DMS53 (cell line): ENCODE measurements at places on chromosomes 2 and 18.

- DNase-seq: peak; percentile 45
These were observed 148.0 kb downstream of the SMAD7 start for GRCh38 chr18:48802543-48803290.

GRCh38 chr2:11131166-11131920 lies 23.9 kb upstream of the SLC66A3 start:
- DNase-seq: no peak

GRCh38 chr2:134458950-134459349 lies 205.1 kb downstream of the MGAT5 start:
- no peak for DNase-seq

- no peak for DNase-seq
These were observed 363.7 kb upstream of the FSIP2 start for GRCh38 chr2:185374878-185375277.

GRCh38 chr2:79446313-79446712 lies 66.5 kb upstream of the CTNNA2 start:
- no peak for DNase-seq

DNA sequence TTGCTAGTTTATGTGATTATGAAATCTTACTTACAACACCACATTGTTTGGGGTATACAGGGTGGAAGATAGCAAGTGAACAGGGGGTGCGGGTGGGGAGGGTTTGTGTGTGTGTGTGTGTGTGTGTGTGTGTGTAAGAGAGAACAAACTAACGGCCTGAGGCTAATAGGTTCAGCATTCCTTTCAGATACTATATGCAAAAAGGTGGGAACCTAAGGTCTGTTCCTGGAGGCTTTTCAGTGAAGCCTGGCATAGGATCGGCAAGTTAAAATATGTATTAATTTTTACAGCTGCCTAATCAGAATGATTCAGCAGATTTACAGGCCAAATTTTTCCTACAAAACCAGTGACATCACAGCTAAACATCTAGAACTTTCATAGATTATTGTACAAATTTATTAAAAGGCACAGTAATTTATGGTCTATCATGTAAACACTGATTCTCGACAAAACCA lies 7.6 kb upstream of the SPDYA start:
- DNase-seq: no peak

GRCh38 chr18:8426401-8426800 lies 182.8 kb upstream of the RAB12 start:
- DNase-seq: peak; percentile 46

DNA sequence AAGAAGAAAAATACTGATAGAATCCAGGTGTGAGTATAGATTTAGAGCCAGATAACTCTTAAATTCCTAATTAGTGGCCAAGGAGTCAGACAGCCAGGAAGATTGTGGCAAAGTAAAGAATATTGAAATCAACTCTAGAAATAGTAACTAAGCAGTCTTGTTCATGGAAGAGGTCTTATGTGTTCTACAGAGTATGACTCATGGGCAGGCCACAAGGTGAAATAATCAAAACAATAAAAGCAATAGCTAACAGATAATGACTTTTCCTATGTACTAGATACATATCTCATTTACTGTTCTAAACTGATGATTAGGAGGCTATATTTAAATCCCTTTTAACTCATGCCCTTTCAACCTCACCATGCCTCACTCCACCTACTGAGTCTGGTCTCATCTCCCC lies 227.4 kb upstream of the COL3A1 start:
- DNase-seq: no peak

DNA sequence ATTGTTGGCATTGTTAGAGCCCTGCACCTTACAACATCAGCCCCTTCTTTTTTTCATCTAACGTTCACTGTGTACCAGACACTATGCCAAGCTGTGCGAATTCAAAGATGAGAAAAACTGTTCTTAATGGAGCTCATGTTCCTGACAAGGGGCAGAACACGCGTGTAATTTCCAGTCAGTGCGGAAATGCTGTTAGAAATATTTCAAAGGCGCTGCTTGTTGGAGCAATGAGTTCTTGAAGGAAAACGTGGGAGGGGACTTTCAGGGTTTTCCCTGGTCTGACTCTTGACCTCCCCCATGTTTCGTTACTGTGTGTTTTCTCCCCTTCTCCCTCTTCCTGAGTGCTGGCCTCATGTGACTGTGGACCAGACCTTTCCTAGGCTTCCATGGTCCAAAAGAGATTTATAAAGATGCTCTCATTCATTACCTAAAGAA lies 1.5 kb downstream of the MTHFD2 start:
- DNase-seq: peak; percentile 28

GRCh38 chr2:131153529-131153928 lies 48.4 kb downstream of the PLEKHB2 start:
- DNase-seq: peak; percentile 1

DNA sequence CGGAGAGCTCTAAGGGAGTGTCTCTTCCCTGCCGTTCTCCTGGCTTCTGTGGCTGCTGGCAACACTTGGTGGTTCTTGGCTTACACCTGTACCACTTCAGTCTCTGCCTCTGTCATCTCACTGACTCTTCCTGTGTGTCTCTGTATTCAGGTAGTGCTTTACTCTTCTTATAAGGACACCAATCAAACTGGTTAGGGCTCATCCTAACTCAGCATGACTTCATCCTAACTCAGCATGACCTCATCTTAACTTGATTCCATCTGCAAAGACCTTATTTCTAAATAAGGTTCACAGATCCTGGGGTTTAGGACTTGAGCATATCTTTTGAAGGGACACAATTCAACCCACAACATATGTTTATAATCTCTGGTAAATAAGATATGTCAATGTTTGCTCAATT lies 51.6 kb upstream of the DSEL start:
- peak; percentile 85 for DNase-seq

GRCh38 chr2:2765839-2766495 lies 434.9 kb upstream of the MYT1L start:
- no peak for DNase-seq

DNA sequence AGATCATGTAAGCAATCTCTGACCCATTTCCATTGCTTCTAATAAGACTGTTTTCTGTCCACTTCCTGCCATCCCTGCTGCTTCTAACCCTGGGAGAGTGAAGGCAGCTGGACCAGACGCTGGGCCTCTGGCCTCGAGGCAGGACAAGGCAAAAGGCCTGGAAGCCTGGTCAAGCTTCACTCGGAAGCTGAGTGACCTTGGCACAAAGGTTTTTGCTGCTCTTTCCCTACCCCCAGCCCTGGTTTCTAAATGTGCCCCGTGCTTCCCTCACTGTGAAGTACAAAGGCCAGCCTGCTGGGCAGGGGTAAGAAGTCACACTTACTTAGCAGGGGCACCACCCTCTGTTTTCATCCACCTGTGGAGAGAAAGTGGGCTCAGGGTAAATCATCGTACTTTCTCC lies 195.0 kb downstream of the TNS1 start:
- DNase-seq: no peak

- no peak for DNase-seq
These were observed 318.7 kb downstream of the CYP26B1 start for GRCh38 chr2:71829008-71829407.

DNA sequence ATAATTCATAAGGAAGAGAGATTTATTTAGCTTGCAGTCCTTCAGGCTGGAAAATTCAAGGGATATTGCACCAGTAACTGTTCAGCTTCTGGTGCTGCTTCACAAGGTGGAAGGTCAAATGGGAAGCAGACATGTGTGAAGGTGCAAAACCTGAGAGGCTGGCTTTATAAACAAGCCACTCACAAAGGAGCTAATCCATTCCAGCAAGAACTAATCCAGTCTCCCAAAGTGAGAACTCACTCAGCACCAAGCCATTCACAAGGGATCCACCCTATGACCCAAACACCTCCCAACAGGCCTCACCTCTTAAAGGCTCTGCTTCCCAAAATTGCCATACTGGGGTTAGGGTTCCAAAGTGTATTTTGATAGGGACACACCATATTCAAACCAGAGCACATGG lies 1018.4 kb upstream of the ACVR2A start:
- no peak for DNase-seq

- peak; percentile 64 for DNase-seq
These were observed 1.7 kb downstream of the ARHGAP28 start for GRCh38 chr18:6731222-6731596.

- DNase-seq: no peak
These were observed 291.0 kb upstream of the DOK6 start for GRCh38 chr18:69109686-69110085.
